Lower lobe of right lung (tissue), 2 donors: ENCODE measurements at places on chromosomes 2 and 18. TPM values are rescaled to one million over a fixed set of nuclear protein-coding genes. Genes with fewer than 3 reads are reported as not detected.

The EFEMP1 gene
- total RNA-seq: 219 TPM

DNA sequence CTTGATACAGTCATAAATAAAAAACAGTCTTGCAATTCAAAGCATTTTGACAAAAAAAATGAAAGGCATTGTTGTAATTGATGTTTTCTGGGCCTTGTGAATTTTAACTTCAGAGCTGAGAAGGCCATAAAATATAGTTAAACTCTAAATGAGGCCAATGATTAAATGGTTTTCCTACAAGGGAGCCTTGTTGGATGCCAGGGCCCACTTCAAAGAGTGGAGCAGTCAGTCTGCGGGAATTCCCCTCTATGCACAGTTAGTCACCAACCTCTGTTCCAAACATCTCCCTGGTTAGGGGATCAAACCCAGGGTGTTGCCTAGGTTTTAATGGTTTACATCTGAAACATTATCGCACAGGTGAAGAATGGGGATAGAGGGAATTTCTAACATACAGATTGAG, 143.4 kb downstream of the NCKAP5 start:
- no peaks in the 10 kb centered on the region for H3K27me3 ChIP-seq
- H3K27ac ChIP-seq: no peak overlapping the region
- no peak overlapping the region for H3K4me3 ChIP-seq
- H3K36me3 ChIP-seq: no peaks in the 10 kb centered on the region

The KDSR gene
- total RNA-seq: 68.5 TPM

DNA sequence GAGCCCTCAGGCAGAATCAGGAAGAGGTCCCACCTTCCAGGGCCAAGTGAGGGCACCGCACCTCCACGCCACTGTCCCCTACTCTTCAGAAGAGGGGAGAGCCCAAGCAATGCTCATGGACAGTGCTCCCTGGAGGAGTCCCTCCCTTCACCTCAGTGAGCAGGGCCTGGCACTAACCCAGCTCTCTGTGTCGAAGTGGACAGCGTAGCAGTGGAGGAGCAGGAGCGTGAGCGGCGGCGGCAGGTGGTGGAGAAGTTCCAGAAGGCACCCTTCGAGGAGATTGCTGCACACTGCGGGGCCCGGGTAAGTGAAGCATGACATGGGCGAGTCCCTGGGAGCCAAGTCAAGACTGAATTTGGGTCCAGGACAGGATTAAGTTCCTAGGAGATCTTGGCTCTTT, 16.7 kb downstream of the POMC start:
- H3K36me3 ChIP-seq: no peaks in the 10 kb centered on the region
- no peaks in the 10 kb centered on the region for H3K27me3 ChIP-seq
- no peak overlapping the region for H3K4me3 ChIP-seq
- DNase-seq: peak; percentile 37

The B3GNT7 gene
- 80.0 TPM for total RNA-seq

DNA sequence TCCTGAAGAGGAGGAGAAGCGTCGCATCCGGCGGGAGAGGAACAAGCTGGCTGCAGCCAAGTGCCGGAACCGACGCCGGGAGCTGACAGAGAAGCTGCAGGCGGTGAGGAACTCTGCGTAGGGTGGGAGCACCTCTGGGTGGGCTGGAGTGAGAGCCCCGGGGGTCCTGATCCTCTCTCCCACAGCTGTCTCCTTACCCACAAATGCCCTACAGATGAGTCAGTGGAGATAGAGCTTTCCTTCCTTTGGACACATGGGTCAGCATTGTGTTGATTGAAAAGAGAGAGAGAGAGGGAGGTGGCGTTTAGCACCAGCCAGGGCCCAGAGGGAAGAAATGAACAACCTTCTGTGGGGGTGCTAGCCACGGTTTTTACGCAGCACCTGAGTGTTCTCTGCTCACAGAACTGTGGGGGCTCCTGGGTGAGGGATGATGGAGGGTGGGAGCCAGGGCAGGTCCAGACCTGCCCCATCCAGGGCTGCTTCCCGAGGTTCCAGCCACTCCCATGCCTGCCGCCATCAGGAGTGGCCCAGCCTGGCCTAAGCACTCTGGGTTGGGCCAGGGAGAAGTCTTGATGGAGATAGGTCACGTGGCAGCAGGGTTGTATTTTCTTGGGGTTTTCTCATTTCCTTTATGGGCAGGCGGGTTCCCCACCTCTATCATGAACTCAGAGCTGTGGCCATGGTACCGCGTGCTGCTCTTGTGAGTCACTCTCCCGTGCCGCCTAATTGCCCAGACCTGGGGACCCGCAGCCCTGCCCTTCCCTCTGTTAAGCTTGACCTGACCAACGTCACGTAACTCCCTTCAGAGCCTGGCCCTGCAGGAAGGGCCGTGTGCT, 16.3 kb downstream of the FOSL2 start:
- H3K27ac ChIP-seq: peak overlapping the region; percentile 31
- H3K36me3 ChIP-seq: peaks cover 100% of the 10 kb centered on the region
- no peaks in the 10 kb centered on the region for H3K27me3 ChIP-seq
- peaks cover 87% of the 10 kb centered on the region for H3K4me1 ChIP-seq

- no peaks in the 10 kb centered on the region for H3K36me3 ChIP-seq
- no peak overlapping the region for H3K27ac ChIP-seq
- no peak for DNase-seq
- H3K4me3 ChIP-seq: no peak overlapping the region
- H3K27me3 ChIP-seq: peaks cover 17% of the 10 kb centered on the region
These were observed 52.1 kb upstream of the FAHD2A start for GRCh38 chr2:95350368-95350767.

DNA sequence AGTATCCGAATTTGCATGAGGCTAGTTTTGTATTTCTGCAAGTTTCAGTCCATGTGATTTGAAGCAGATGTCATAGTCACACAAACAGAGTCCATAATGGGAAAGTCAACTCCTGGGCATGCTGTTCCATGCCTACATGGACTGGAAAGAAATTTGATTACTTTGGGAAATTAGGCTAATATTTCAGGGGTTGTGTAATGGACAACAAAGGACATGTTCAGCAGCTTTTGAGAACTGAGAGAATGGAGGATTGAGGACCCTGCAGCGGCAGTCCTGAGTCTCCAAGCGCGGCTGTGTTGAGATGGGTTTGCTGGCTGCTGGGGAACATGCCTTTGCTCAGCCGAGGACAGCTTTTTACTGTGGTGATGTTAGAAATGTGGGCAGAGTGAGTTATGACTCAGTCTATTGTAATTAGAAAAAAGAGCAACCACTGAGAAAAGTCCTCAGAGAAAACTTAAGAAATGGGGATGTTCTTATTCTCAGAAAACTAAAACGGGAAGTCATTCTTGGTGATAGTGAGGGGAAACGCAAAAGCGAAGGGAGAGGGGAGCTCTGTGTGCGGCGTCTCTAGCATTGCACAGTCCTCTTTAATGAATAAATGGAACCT, 149.2 kb downstream of the FAM210A start:
- H3K36me3 ChIP-seq: no peaks in the 10 kb centered on the region
- H3K4me3 ChIP-seq: no peak overlapping the region
- peak overlapping the region; percentile 63 for H3K27ac ChIP-seq

The TUBA4B gene
- total RNA-seq: 3.5 TPM

The CFAP65 gene
- 7.6 TPM for total RNA-seq

GRCh38 chr2:127567351-127567854, 31.9 kb downstream of the MYO7B start:
- no peak overlapping the region for H3K4me3 ChIP-seq
- H3K27ac ChIP-seq: no peak overlapping the region

GRCh38 chr18:51134721-51135120, 62.8 kb downstream of the MEX3C start:
- no peak overlapping the region for H3K27ac ChIP-seq
- H3K36me3 ChIP-seq: no peaks in the 10 kb centered on the region
- H3K4me1 ChIP-seq: no peaks in the 10 kb centered on the region
- H3K27me3 ChIP-seq: no peaks in the 10 kb centered on the region
- no peak for DNase-seq

The AKAIN1 gene
- total RNA-seq: not detected

DNA sequence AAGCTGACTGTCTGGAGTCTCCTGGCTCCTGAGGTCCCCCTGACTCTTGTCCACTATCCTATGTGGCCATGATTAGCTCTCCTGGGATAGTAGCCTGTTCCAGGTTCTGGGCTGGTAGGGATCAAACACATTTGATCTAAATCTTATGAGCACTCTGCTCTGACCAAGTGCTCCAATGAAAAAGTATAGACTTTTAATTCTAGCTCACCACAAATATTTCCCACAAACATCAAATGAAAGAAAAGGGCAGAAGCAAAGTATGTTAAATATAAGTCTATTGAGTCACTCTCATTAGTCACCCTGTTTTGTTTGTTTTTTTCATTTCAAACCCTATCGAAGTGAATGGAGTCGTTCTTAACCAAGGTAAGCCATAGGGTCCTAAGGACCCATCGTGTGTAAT, 39.7 kb upstream of the NEDD4L start:
- no peaks in the 10 kb centered on the region for H3K4me1 ChIP-seq
- no peaks in the 10 kb centered on the region for H3K36me3 ChIP-seq
- no peak for DNase-seq
- no peaks in the 10 kb centered on the region for H3K27me3 ChIP-seq
- no peak overlapping the region for H3K4me3 ChIP-seq

GRCh38 chr2:8615576-8616281, 66.1 kb upstream of the ID2 start:
- H3K4me1 ChIP-seq: no peaks in the 10 kb centered on the region
- H3K27me3 ChIP-seq: no peaks in the 10 kb centered on the region
- no peak overlapping the region for H3K27ac ChIP-seq
- H3K4me3 ChIP-seq: no peak overlapping the region

DNA sequence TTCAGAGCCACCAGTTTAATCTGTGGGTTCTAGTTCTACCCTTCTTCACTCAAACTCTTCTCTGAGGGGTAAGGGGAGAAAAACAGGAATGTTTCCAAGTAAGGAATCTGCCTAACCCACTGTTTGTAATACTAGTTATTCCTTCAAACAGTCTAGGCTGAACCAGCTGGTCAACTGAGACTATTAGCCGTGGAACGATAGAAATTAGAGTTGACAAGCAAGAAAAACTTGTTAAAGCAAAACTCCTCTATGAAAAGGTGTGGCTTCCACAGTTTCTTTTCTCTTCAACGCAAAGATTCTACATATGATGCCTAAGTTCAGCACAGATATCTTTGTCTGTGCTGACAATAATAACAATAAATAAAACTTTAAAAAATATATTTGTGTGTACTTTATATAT, 11.5 kb downstream of the PAIP2B start:
- H3K4me3 ChIP-seq: no peak overlapping the region
- H3K4me1 ChIP-seq: no peaks in the 10 kb centered on the region
- H3K27me3 ChIP-seq: no peaks in the 10 kb centered on the region
- no peaks in the 10 kb centered on the region for H3K36me3 ChIP-seq
- H3K27ac ChIP-seq: no peak overlapping the region

The ERBB4 gene
- total RNA-seq: 25.3 TPM
